ENCODE measurements at places on chromosomes 7 and 10.

- no peak for DNase-seq
Observed at GRCh38 chr7:78083476-78084120, 285.0 kb downstream of the PHTF2 start.

GRCh38 chr7:121273467-121274167, 55.2 kb upstream of the WNT16 start:
- no peak for DNase-seq

GRCh38 chr7:20307119-20307518, 23.6 kb upstream of the ITGB8 start:
- no peak for DNase-seq

DNA sequence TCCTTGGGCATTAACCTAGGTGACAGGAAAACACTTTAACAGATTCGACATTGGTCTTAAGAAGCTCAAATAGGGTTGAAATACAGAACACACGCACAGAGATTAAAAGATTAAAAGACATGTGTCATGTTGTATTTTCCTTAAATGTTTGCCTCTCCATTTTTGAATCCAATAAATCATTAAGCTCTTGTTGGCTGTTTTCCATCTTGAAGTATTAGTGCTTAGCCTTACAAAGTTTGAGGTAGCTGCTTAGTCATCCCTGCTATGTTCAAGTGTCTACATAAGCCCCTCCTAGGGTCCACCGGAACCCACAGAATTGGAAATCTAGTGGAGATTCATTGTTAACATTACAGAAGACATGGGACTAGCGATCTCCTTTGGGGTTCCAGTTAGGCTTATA, 12.7 kb upstream of the GJD4 start:
- DNase-seq: no peak

GRCh38 chr7:55070271-55070743, 51.5 kb downstream of the EGFR start:
- DNase-seq: no peak

GRCh38 chr10:96073722-96074121, 30.3 kb downstream of the CCNJ start:
- no peak for DNase-seq

DNA sequence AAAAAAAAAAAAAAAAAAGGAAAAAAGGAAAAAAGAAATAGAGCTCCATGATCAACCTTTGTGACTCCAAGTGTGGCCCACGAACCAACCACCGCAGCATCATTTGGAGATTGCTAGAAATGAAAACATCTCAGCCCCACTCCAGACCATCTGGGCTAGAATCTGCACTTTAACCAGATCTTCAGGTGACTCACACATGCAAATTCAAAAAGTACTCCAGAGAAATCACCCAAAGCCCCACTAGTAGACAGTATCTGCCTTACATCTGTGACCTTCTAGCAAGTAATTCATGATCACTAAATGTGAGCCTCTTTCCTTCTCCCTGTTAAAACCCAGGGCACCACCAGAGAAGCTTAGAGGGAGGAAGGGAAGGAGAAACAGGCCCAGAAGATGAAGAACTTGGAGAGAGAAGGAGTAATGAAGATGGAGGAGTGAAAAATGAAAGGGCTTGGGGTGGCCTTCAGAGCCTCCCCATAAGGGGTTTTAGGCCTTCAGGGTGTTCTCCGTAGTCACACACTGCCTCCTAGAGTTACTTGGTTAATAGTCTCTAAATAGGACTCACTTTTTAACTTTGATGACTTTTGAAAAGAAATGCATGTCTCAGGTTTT, 94.0 kb downstream of the SLC37A3 start:
- no peak for DNase-seq

DNA sequence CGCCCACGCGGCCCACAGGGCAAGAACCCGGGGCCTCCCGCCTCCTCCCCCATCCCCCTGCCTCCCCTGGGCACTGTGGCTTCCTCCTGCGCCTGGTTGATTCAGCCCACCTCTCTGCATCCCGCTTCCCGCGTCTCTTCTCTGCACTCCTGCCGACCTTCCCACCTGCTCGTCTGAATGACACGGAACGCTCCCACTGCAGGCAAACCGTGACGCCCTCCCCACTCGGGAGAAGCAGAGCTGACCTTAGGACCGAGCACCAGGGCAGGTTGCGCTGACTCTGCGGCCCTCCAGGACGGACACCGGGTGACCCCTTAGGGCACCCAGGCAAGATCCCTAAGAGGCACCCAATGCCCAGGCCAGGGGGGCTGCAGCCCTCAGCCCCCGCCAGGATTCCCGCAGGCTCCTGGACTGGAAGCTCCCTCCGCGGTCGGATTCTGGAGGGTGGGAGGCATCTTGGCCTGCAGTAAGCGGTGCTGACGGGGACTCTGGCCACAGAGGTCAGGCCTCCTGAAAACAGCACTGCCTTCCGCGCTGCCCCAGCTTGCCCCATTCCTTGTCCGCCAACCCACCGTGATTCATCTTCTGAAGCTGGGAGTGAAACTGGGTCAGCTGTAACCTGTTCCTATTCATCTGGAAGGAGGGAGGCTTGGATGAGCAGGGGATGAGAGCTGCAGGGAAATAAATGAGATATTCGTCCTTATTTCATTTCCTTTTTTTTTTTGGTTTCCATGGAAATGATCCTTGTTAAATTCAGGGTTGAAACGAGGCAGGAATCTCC, 990 bp downstream of the CALML3 start:
- DNase-seq: no peak

DNA sequence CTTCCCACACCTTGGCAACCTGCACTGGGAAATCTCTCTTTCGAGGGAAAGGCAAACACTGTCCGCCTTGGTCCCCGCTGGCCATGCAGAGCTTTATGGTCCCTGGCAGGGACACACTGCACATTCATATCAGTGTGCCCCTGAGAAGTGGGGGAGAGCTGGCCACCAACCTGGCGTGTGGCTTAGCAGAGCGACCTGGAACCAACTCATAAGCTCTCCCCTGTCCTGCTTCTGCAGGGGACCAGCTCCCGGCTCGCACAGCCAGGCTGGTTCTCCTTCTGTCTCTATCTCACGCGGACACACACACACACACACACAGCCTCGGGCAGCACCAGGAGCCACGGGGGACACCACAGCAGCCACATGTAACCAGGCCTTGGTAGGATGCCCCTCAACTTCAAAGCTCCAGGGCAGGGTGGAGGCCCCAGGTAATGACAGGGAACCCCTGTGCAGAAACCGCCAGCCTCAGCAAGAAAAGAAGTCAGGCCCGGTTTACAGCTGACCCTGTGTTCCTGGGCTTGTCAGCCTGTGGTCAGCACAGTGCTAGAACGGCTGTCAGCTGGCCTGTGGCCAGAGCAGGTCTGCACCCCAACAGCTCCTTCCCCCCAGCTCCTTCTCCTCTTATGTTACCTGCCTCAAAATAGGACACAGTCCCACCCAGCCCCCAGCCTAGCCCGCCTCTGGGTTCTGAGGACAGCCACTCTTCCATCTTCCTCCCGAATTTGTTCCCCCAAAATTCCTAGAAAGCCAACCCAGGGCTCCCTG, 69.3 kb downstream of the OAT start:
- no peak for DNase-seq

- DNase-seq: no peak
Observed at GRCh38 chr7:12623223-12623622, 52.7 kb downstream of the SCIN start.

- no peak for DNase-seq
Observed at GRCh38 chr7:8560501-8560900, 127.1 kb downstream of the NXPH1 start.

Measured in RWPE2 (cell line).